Stimulated activated CD4-positive, alpha-beta T cell treated with anti-CD3 and anti-CD28 coated beads, TNF-alpha, amount 100 ng/mL, for 24 hours (primary cell): ENCODE measurements at places on chromosomes 2 and 18.

GRCh38 chr2:45330108-45330507 is 281.0 kb downstream of the SRBD1 start:
- no peak for DNase-seq

GRCh38 chr2:4354678-4355077 is 651.3 kb downstream of the DCDC2C start:
- no peak for DNase-seq

DNA sequence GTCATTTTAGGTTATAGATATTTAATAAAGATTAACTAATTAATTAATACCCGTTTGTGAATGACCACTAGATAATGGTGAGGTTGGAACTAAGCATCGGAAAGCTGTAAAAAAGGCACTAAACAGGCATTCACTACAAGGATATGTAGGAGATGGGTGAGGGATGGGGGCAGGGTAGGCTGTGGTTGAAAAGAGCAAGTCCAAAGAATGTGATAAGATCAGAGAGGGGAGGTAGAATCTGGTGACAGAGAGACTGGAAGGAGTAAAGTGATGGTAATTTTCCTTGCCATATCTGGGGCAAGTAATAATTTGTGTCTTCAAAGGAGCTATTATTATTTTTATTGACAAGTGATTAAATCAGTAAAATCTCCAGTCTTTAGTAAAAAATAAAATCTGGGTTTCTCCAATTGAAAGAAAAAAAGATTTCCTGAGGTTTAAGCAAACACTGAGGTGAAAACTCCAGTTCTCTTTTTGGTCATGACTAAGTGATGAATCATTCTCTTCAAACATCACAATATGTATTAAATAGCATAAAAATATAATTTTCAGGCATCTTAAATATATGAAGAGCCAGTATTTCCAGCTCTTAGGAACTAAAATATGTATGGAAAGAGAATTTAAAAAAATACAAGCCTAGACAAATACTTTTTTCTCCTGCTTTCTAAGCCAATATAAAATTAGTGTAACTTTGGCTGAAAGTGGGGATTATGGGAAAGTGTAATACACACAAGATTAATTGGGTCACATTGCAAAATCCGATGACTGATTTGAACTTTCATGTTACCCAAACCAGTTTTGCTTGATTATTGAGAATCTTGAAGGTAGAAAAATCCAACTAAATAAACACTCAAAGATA is 259.1 kb upstream of the RBMS1 start:
- peak; percentile 13 for DNase-seq

DNA sequence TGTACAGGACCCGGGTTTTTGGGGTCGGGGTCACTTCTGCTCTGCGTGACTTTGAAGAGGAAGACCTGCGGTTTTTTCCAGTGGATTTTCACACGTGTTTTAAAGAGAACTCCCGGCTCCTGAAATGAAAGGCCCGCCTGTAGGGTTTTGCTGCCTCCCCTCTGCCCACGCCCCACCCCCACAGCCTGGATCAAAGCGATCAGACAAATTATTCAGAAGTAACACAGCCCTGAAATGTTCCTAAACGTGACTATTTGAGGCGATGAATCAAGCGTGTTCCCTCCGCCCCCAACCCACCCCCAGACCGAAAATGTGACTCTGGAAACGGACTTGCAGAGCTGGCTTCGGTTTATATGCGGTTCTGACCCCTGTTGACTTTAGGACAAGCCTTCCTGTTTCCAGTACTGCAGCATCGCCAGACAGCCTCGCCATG is 28.7 kb upstream of the SMIM21 start:
- DNase-seq, result no peak

DNA sequence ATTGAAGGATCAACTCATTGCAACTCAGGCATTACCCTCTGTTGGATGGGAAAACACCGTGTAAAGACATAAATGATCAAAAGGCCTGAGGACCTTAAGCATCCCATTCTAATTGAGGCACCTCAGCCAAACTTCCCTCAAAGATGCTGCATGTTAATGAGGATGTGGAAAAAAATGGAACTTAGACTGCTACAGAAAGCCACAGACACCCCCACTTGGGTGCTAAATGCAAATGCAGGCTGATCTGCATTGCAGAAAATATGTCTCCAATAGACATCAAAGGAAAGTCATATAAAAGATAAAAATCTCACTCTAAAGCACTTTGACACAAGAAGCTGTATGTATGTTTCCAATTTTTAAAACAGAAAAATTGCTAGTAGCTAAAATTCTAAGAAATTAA is 504.7 kb downstream of the KCNJ3 start:
- DNase-seq, result no peak

DNA sequence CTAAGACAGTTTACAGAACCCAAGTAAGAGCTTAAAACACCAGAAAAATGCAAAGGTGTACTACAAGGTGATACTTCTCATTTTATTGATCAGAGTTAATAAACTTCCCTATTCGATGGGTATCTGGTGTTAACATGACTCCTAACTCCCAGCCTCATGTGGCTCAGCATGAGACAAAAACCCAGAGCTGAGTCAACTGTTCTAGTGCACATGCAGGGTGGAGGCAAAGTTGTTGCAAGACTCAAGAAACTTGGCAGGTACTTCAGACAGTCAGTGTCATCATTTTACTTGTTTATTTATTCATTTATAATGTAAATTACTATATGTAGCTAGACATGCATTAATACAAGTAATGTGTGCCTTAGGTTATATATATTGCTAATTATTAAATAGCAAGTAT is 216.6 kb upstream of the DSEL start:
- no peak for DNase-seq

DNA sequence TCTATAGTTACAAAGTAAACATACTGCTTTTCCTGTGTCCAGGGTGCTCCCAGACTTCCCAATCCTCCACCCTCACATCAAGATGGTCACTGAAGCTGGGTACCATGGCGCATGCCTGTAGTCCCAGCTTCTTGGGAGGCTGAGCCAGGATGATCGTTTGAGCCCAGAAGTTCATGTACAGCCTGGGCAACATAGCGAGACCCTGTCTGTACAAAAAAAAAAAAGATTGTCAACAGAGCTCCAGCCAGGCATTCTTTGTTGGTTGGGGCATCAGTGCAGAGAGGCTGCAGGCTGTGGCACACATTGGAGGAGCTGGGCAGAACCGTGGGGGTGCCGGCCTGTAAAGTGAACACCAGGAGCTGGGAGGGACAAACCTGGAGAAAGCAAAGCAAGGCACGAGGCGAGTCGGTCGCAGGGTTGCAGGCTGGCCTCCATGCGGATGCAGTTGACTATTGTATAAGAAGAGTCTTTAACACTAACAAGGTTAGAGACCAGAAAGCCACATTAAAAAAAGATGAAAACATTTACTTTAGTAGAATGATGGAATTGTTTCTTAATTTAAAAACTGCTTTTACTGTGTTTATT is 51.8 kb downstream of the ACOXL start:
- no peak for DNase-seq

DNA sequence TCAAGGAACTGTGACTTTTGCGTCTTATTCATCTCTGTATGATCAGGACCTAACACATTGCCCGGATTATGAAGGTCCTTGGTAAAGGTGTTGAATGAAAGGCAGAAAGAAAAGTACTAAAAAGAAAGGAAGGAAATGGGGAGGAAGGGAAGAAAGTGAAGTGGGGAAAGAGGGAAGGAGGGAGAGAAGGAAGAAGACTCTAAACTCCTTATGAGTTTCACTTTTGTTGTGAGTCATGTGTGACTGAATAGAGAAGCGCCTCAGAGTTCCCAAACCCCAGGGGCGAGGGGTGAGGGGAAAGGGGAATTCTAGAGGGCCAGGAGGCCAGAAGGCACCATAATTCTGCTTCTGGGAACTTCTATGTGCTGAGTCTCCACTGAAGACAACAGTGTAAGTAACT is 30.9 kb upstream of the OSBPL6 start:
- DNase-seq, result no peak

DNA sequence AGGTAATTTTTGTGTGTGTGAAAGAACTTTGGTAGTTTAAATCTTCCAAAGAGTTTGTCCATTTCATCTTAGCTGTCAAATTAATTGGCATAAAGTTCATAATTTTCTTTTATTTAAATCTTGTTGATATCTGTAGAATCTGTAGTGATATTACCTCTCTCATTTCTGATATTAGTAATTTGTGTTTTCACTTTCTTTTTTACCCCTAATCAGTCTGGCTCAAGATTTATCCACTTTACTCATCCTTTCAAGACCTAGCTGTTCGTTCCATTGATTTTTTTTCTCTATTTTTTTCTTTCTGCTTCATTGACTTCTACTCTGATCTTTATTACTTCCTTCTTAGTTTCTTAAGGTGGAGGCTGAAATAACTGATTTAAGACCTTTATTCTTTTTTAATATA is 142.5 kb upstream of the OTX1 start:
- DNase-seq, result no peak

GRCh38 chr2:15762449-15762848 is 170.8 kb downstream of the DDX1 start:
- DNase-seq, result no peak

DNA sequence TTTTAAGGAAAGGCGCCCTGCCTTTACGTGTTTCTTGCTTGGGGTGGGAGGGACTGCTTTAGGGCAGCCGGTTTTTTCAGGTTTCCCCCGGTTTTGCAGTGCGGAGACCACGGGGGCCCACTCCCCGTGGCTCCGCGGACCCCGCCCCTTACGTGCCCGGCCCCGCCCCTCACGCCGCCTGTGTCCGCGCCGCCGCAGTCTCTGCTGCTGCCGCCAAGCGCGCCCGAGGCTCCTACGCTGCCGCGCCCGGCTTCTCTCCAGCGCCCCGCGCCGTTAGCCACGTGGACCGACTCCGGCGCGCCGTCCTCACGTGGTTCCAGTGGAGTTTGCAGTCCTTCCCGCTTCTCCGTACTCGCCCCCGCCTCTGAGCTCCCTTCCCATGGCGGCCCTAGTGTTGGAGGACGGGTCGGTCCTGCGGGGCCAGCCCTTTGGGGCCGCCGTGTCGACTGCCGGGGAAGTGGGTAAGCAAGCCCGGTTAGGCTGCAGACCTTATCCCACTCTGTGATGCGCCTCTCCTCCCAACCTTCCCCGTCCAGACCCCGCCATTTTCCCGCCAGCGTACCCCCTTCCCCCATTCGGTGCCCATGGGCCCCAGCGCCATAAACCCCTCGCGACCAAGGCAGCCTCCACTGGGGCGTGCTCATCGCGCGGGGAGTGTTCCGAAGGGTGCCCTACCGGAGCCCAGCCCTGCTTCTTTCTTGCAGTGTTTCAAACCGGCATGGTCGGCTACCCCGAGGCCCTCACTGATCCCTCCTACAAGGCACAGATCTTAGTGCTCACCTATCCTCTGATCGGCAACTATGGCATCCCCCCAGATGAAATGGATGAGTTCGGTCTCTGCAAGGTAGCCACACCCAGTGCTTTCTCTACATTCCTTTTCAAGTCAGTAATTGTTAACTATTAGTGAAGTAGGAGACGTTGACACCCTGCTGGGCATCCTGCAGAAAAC is at the start of gene CAD:
Gene CAD (plus strand): TSS at position 197 of the 949 bp plus-strand sequence. CDS start 183 bp downstream, at position 380.
- peak; percentile 91 for DNase-seq

DNA sequence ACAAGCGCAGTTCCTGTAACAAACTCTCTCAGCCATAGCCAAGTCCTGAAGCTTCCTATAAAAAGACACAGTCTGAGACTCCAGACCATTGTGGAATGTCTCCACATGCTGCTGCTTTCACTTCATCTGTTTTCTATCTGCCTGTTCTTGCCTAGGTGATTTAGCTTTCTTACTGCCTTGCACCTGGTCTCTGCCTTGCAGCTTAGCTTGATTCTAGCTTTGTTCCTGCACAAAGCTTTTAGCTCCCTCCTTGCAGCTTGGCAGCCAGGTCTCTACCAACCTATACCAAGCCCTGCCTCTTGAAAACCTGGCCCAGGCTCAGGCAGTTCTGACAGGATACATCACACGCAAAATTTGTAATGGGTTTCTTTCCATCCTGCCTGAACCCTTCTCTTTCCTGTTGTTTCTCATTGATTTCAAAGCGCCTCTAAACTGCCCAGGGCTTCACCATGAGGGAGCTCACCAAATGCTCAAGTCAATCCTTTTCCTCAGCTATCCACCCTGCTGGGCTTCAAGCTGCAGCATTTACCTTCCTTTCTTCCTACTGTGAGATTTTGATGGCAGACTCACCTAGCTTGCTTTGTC is 941.3 kb upstream of the NXPH2 start:
- DNase-seq, result no peak

DNA sequence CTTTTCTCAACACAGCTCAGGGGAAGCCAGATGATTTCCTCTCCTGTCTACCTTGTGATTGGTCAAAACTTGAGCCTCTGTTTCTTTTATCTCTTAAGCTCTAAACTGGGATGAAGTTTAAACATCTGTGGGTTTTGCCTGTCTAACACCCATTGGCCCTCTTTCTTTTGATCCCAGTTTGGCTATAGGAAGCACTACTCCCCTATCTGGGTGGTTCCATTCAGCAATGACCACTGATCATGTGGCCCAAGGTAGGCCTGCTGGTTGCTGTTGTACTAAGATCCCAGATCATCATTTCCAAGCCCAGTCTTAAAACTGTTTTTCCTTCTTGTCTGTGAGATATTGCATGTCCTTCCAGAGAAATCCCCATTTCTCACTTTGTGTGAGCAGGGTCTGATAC is 51.6 kb upstream of the STPG4 start:
- no peak for DNase-seq

DNA sequence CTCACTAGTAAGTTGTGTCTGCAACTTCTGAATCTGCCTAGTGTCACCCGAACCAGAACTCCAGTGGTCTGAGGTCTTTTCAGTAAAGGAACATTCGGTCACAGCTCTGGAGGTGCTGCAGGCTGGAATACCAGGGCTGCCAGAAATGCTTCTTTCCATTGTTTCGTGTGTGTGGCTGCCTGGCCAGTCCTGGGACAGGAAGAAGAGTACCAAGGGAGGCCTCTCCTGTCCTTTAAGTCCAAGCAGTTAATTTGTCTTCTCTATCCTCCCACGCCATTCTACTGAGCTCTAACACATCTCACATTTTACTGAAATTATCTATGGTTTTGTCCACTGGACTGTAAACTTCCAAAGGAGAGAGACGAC is 196.0 kb downstream of the LNPK start:
- no peak for DNase-seq

- no peak for DNase-seq
Observed at GRCh38 chr2:202716953-202717597, 82.3 kb downstream of the FAM117B start.

- no peak for DNase-seq
Observed at GRCh38 chr2:230898016-230898712, 26.9 kb downstream of the GPR55 start.

GRCh38 chr2:134489732-134490384 is 228.9 kb downstream of the TMEM163 start:
- no peak for DNase-seq

DNA sequence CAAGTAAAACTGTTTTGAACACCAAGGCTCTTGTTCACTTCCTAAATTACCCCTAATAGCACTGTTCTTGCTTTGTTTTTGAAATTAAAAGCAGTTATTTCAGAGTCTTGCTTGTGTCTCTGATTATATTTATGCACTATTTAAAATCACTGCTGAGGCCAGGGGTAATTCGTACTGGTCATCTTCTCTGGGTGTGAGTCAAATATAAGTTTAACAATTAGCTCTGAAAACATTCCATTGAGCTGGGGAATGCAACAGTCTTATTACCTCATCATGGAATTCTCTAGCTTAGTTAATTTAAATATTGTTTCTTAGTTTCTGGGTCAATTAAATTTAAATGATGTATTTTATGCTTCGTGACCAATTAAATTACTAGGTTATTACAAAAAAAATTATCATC is 135.0 kb downstream of the MEIS1 start:
- no peak for DNase-seq
